Colonic mucosa (tissue), 4 donors: ENCODE measurements at places on chromosomes 12 and 14.

- no peak for DNase-seq
Observed at GRCh38 chr12:125093681-125094330, 28.6 kb downstream of the AACS start.

GRCh38 chr12:128783129-128783574 is 40.6 kb downstream of the SLC15A4 start:
- no peak for DNase-seq

GRCh38 chr14:104226421-104227383 is 88.3 kb downstream of the KIF26A start:
- no peak for DNase-seq

DNA sequence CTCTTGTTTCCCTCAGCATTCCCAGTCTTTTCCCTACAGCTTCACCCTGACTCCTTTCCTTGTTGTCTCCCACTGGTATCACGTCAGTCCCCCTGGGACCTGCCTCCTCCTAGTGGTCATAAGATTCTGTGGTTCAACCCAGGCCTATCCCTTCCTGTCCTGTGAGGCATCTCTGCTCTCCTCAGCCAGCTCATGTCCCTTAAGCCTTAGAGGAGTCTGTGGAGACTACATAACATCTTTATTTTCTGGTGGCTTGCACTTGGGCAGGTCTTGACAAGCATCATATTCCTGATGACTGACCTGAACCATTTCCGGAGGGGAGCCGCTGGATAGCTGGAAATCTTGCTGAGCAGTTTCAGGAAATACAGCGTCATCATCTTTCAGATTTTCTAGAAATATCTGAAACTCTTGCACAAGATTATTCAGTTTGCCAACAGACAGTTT is 688 bp downstream of the C12orf71 start:
- DNase-seq, result no peak

- DNase-seq, result no peak
Observed at GRCh38 chr12:31386364-31386777, 60.4 kb upstream of the SINHCAF start.
